ENCODE measurements at places on chromosomes 2 and 18. TPM values are rescaled to one million over a fixed set of nuclear protein-coding genes. Genes with fewer than 3 reads are reported as not detected.

SLC40A1 gene
- polyA plus RNA-seq: 9.4 TPM

SPATA3 gene
- not detected for polyA plus RNA-seq

ITGB6 gene
- 0.73 TPM for polyA plus RNA-seq

IL36G gene
- not detected for polyA plus RNA-seq

- DNase-seq: peak; percentile 49
Observed at GRCh38 chr2:85799215-85799956, 45.6 kb downstream of the ATOH8 start.

GRCh38 chr2:119180892-119181291 is 22.3 kb upstream of the C1QL2 start:
- DNase-seq: no peak

DNA sequence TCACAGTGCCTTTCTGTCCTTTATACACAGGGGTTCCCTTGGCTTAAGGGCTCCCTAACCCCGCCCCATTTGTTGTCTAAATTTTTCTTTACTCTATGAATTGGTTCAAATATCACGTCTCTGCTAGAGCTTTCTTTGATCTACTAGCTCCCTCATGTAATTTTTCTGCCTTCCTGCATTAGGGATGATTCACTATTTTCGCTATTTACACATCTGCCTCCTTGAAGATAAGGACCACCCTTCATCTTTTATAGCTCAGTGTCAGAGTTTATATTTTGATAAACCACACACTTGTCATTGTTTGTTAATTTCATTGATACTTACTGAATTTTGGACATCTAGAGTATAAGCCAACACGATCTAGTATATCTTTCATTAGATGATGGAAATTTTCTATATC is 169.2 kb downstream of the LPIN1 start:
- no peak for DNase-seq

- DNase-seq: peak; percentile 46
Observed at GRCh38 chr2:73070643-73071359, 711 bp downstream of the SFXN5 start.
